Adrenal gland (tissue), 19 donors: ENCODE measurements at places on chromosomes 16 and 17. TPM values are rescaled to one million over a fixed set of nuclear protein-coding genes. Genes with fewer than 3 reads are reported as not detected.

DNA sequence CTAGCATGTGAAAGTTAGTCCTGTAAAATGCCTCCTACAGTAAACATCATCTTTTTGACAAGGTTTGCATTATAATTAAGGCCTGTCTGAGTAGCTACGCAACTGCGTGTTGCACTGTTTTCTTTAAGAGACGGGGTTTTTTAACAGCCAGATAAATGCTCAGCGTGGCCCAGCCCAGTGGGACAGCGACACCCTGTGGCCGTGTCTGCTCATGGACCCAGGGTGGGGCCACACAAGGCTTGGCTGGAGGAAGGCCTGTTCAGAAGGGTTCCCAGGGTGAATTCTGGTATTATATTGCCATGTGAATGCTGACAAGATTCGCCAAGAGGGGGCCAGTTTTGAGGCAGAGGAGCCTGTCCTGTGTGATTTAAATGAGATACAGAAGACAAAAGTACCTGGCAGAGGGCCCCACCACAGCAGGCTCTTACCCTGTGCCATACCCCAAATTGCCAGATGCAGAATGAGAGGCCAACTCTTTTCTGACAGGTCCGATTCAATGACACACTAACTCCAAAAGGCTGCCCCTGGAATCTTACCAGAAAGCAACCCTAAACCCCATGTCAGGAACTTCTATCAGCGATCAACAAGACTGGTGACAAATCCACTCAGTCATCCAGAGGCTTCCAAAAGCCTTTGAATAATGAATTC, 65.9 kb upstream of the IRX6 start:
- H3K36me3 ChIP-seq: no peaks in the 10 kb centered on the region
- no peaks in the 10 kb centered on the region for H3K4me1 ChIP-seq
- H3K27ac ChIP-seq: no peak overlapping the region
- no peak overlapping the region for H3K4me3 ChIP-seq
- H3K27me3 ChIP-seq: no peaks in the 10 kb centered on the region

DNA sequence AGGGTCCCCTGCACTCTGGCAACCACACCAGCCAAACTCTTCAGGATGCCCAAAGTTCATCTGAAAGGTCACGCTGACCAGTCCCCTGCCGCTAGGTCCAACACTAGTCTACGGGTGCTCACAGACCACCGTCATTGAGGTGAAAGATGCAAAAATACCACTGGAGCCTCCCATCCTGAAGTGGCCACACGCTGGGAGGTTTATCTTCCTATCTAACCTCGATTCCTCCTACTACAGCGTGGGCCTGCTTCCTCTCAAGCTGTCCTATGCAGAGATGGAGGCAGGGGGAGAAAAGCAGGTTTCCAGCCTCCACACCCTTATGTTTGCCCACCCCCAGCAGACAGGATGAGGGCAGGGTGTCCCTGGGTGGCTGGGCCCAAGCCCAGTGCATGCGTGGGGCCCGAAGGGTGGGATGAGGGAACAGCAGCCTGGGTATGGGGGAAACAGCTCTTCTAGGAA, 6.3 kb downstream of the SRCIN1 start:
- no peak overlapping the region for H3K4me3 ChIP-seq
- H3K4me1 ChIP-seq: no peaks in the 10 kb centered on the region
- peaks cover 7% of the 10 kb centered on the region for H3K27me3 ChIP-seq
- no peak overlapping the region for H3K27ac ChIP-seq
- no peak for DNase-seq

- no peaks in the 10 kb centered on the region for H3K36me3 ChIP-seq
- H3K27me3 ChIP-seq: no peaks in the 10 kb centered on the region
- H3K4me3 ChIP-seq: no peak overlapping the region
- peaks cover 7% of the 10 kb centered on the region for H3K4me1 ChIP-seq
Measured at GRCh38 chr16:3097266-3097665, 1.8 kb downstream of the ZSCAN10 start.

DNA sequence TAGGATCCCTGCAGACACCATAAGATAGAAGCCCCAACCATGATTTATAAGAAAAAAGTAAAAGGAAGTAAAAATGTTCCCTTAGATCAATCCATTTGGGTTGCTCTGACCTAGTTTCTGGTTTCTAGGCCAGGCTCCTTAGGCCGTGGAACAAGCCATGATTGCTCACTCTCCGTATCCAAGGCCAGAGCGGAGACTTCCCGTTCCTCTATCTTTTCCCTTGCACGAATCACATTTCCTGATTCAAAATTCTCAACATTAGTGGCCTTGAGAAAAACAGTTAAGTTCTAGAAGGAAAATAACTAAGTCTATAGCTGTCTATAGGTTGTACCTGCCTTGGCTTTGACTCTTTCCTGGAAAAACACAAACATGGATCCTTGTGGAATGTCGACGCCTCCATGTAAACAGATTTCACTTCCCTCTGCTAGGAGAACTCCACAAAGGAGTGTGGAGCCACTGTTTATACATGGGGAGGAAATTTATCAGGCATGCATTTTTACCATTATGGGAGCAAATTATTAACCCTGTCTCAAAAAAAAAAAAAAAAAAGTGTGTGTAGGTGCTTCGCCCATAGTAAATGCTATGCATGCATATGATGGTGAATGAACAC, 149.6 kb downstream of the ZFHX3 start:
- H3K4me1 ChIP-seq: peaks cover 4% of the 10 kb centered on the region
- no peaks in the 10 kb centered on the region for H3K27me3 ChIP-seq
- H3K36me3 ChIP-seq: no peaks in the 10 kb centered on the region
- peak overlapping the region; percentile 79 for H3K27ac ChIP-seq
- no peak overlapping the region for H3K4me3 ChIP-seq

- no peaks in the 10 kb centered on the region for H3K36me3 ChIP-seq
- peaks cover 18% of the 10 kb centered on the region for H3K4me1 ChIP-seq
Measured at GRCh38 chr17:41413353-41413957, 10.9 kb downstream of the KRT37 start.

- peaks cover 34% of the 10 kb centered on the region for H3K36me3 ChIP-seq
- DNase-seq: no peak
- peaks cover 6% of the 10 kb centered on the region for H3K4me1 ChIP-seq
- no peaks in the 10 kb centered on the region for H3K27me3 ChIP-seq
- no peak overlapping the region for H3K4me3 ChIP-seq
Measured at GRCh38 chr17:63611354-63611753, 10.7 kb downstream of the TACO1 start.

TPSAB1 gene
- total RNA-seq: 1.2 TPM

DCAF7 gene
- 64.0 TPM for total RNA-seq

- no peaks in the 10 kb centered on the region for H3K36me3 ChIP-seq
- no peaks in the 10 kb centered on the region for H3K4me1 ChIP-seq
- H3K4me3 ChIP-seq: no peak overlapping the region
Measured at GRCh38 chr16:84471316-84471715, 33.1 kb downstream of the MEAK7 start.

PIRT gene
- not detected for total RNA-seq

GRCh38 chr17:41962768-41963434, 3.7 kb upstream of the CNP start:
- DNase-seq: peak; percentile 80
- peaks cover 13% of the 10 kb centered on the region for H3K4me1 ChIP-seq
- H3K27me3 ChIP-seq: no peaks in the 10 kb centered on the region

TEX14 gene
- total RNA-seq: 0.69 TPM

GRCh38 chr16:87380881-87381280, 2.7 kb downstream of the FBXO31 start:
- peak; percentile 14 for DNase-seq
- H3K27ac ChIP-seq: peak overlapping the region; percentile 88
- H3K36me3 ChIP-seq: no peaks in the 10 kb centered on the region
- H3K4me1 ChIP-seq: peaks cover 46% of the 10 kb centered on the region

GRCh38 chr16:2296661-2297505, 29.0 kb upstream of the RNPS1 start:
- peak; percentile 76 for DNase-seq
- no peaks in the 10 kb centered on the region for H3K27me3 ChIP-seq
- H3K36me3 ChIP-seq: no peaks in the 10 kb centered on the region
- no peaks in the 10 kb centered on the region for H3K4me1 ChIP-seq

DNA sequence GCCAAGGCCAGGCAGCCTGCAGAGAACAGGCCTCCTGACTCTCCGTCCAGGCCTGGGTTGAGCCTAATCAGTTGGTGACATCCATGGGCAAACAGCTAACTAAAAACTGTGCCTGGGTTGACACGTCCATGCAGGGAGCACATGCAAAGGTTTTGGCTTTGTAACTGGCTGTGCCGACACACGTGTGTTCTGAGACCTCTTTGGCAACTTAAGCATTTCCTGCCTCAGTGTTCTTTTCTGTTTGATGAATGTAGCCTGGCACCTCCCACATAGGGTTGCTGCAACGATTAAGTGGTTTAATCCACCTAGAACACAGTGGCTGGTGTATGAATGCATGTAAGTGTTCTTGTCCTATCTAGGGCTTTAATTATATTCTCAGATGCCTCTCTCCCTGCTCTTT, 3.2 kb downstream of the BCO1 start:
- no peak for DNase-seq
- H3K4me3 ChIP-seq: no peak overlapping the region

- H3K4me1 ChIP-seq: no peaks in the 10 kb centered on the region
- H3K36me3 ChIP-seq: no peaks in the 10 kb centered on the region
- DNase-seq: no peak
- no peak overlapping the region for H3K4me3 ChIP-seq
- H3K27ac ChIP-seq: no peak overlapping the region
Measured at GRCh38 chr16:12317856-12318537, 341.5 kb downstream of the SNX29 start.
